ENCODE measurements at places on chromosomes 16 and 17. TPM values are rescaled to one million over a fixed set of nuclear protein-coding genes. Genes with fewer than 3 reads are reported as not detected.

Gene CBFA2T3
- polyA plus RNA-seq, result 1.4 TPM

Gene SEZ6L2
- 0.45 TPM for polyA plus RNA-seq

Gene ZG16
- not detected for polyA plus RNA-seq

Gene NOL3
- 36.7 TPM for polyA plus RNA-seq

Gene AATK
- polyA plus RNA-seq, result 1.1 TPM

Gene PITPNM3
- polyA plus RNA-seq, result 14.4 TPM

Gene MYH13
- 0.04 TPM for polyA plus RNA-seq

Gene RPRML
- polyA plus RNA-seq, result not detected

Gene CCL1
- polyA plus RNA-seq, result not detected

Gene SAT2
- polyA plus RNA-seq, result 54.0 TPM

Gene PPP4C
- 113 TPM for polyA plus RNA-seq

All from esophagus (tissue), 2 donors.